Fibroblast of mammary gland (primary cell): ENCODE measurements at places on chromosomes 16 and 17.

- no peak for DNase-seq
Measured at GRCh38 chr17:58356231-58356630, 4.2 kb upstream of the SUPT4H1 start.

DNA sequence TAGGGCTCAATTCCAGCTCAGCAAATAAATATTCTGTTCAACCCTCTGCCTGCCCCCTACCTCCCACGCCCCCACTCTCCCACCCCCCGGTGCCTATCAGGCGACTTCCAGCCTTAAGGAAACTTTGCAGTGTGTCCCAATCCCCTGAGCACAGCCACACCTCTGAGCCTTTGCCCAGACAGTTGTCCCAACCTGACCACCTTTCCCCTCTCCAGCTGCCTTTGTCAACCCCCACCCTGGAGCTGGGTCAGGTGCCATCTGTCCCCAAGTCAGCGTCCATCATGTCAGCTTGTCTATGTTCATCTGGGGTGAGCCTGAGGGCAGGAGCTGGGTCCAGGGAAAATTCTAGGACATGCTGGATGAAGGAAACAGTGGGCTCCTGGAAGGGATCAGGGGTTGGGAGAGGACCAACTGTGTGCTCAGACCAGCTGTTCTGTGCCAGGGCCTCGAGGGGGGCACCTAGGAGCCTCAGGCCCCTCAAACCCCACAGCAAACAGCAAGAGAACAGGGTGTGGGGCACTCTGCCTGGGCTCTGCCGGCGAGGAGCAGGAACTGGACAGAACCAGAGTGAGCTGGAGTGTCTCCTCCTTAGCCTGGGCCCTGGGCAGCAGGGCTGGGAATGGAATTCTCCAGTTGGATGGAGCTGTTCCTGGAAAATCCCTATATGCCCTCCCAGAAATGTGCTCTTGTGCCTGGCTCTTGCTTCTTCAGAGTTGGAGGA lies 17.8 kb downstream of the CDH16 start:
- DNase-seq: no peak

- no peak for DNase-seq
Measured at GRCh38 chr17:78486946-78487680, 90.1 kb downstream of the DNAH17 start.

- DNase-seq: peak; percentile 49
Measured at GRCh38 chr16:84117494-84117843, 727 bp upstream of the MBTPS1 start.

DNA sequence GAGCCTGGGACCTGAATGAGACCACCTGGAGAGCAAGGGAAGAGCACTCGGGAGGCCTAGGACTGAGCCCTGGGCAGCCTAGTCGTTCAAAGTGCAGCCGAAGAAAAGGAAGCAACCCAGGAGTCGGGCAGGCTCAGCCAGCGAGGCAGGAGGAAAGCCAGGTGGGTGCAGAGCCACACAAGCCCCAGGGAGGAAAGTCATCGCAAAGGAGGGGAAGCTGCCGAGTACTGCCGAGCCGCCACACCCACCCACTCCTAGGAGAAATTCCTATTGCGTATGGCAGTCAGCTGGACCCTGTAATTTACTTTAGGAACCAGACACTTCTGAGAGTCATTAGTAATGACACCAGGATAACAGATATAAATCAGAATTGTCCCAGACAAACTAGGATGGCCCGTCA lies 187.6 kb downstream of the KATNIP start:
- no peak for DNase-seq

DNA sequence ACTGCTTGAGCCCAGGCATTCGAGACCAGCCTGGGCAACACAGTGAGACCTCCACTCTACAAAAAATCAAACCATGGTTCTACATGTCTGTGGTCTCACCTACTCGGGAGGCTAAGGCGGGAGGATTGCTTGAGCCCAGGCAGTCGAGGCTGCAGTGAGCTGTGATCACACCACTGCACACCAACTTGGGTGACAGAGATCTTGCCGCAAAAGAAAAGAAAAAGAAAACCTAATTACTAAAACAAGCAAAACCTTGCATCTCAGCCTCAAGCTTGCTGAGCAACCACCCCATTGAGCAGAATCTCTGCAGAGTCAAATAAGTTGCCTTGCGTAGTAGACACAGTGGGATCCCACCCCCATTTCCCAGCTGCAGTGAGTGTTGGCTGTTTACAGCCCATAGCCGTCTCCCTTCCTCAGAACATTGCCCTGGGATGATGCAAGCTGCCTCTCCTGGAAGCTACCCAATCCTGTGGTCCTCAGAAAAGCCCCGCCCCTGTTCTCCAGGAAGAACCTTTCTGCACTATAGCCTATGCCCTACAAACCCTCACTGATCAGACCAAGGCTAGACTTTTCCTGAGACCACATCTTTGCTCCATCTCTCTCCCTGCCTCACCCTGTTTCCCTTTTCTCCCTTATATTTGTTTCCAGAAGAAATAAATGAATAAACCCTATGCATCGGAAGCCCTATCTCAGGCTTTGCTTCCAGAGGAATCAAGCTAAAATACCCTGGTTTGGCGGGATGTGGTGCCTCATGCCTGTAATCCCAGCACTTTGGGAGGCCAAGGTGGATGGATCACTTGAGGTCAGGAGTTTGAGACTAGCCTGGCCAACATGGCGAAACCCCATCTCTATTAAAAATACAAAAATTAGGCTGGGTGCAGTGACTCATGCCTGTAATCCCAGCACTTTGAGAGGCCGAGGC lies 16.7 kb upstream of the ERN2 start:
- DNase-seq: peak; percentile 85

- DNase-seq: no peak
Measured at GRCh38 chr17:9520649-9521048, 55.0 kb downstream of the STX8 start.

- DNase-seq: no peak
Measured at GRCh38 chr17:9175700-9176467, 154.6 kb downstream of the NTN1 start.

DNA sequence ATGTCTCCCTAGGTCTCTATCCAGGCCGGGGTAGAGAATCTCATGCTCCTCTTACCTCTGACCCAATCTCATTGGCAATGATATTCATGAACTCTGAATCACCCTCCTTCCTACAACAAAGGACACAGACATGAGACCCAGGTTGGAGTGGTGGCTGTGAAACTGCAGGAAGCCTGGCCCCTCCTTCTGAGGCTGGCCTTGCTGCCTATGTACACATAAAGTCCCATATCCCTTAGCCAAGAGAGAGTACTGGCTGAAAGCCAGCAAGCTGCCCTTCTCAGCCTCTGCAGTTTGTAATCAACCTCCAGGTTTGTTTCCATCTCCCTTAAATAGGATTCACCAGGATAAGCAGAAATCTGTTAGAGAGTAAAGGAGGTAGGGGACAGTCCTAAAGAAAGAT lies 10.6 kb downstream of the AARSD1 start:
- DNase-seq: no peak
